ENCODE measurements at places on chromosomes 6 and 20. TPM values are rescaled to one million over a fixed set of nuclear protein-coding genes. Genes with fewer than 3 reads are reported as not detected.

DNA sequence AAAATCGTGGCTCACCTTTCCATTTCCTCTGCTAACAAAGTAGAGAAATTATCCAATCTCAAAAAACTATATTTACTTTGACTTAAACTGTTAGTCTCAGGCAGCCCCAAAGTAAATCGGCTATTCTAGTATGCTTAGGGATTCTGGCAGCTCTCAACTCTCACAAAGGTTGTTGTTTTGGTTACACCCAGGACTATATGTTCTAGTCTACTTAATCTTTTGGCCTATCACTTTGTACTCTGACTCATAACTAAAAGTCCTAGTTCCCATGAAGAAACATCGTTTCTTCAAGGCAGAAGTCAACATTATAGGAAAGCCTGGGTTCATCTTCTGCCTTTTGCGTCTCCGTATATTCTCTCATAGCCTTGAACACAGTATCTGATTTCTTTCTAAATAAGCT, 42.3 kb downstream of the MYLK4 start:
- no peak for DNase-seq

GRCh38 chr6:91106083-91106482, 519.2 kb upstream of the MAP3K7 start:
- DNase-seq: no peak

GRCh38 chr6:108210556-108210955, 44.7 kb downstream of the NR2E1 start:
- no peak for DNase-seq

DNA sequence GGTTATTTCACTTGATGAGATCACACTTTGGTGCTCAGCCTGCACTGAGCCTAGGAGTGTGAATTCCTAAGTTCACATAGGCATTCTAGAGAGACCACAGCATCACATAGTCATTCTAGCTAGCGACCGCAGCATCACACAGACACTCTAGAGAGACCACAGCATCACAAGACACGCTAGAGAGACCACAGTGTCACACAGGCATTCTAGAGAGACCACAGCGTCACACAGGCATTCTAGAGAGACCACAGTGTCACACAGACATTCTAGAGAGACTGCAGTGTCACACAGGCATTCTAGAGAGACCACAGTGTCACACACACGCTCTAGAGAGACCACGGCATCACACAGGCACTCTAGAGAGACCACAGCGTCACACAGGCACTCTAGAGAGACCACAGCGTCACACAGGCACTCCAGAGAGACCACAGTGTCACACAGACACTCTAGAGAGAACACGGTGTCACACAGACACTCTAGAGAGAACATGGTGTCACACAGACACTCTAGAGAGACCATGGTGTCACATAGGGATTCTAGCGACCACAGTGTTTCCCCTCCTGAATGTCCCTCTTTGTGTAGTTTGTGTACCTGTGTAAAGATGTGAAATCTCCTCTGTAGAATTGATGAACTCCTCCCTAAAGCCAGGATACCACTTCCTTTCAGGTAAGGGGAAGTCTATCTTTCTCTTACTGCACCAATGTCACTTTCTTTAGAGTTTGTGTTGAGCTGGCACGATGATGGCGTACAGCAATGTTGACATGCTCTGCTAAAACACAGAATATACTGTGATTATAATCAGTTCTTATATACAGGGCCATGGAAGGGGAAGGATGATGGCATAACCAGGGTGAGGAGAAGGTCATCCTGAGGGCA, 169.4 kb downstream of the ZDHHC14 start:
- no peak for DNase-seq

GRCh38 chr6:169763308-169763707, 11.9 kb downstream of the ERMARD start:
- DNase-seq: no peak

TCP1 gene
- total RNA-seq: 813 TPM
